ENCODE measurements at places on chromosomes 12 and 14.

GRCh38 chr14:68486809-68487208 is 306.1 kb downstream of the ZFP36L1 start:
- DNase-seq = no peak

- DNase-seq = no peak
Observed at GRCh38 chr12:59075141-59075540, 154.8 kb upstream of the LRIG3 start.

- no peak for DNase-seq
Observed at GRCh38 chr14:63573581-63573980, 30.4 kb upstream of the PPP2R5E start.

GRCh38 chr12:68080577-68080976 is 79.0 kb downstream of the IFNG start:
- peak; percentile 43 for DNase-seq

DNA sequence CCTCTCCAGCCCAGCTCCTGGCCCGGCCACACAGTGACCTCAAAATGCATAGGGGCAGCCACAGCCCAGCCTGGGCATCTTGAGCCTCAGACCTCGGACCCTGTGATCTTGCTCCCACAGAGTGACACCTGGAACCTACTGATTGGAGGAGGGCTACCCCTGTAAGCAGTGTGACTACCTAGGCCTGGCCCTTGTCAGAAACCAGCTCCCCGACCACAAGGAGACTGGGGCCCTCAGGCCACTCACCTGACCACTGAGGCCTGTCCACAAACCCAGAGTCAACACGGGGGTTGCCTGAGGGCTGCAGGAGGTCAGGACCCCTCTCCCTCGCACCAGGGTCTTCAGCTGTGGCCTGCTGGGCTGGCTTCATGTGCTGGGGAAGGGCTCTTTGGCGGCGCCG is 9.0 kb downstream of the ANHX start:
- DNase-seq = no peak

GRCh38 chr12:27578689-27579372 is 54.8 kb downstream of the PPFIBP1 start:
- no peak for DNase-seq

- DNase-seq = no peak
Observed at GRCh38 chr14:100071545-100071944, 6.3 kb downstream of the EVL start.

DNA sequence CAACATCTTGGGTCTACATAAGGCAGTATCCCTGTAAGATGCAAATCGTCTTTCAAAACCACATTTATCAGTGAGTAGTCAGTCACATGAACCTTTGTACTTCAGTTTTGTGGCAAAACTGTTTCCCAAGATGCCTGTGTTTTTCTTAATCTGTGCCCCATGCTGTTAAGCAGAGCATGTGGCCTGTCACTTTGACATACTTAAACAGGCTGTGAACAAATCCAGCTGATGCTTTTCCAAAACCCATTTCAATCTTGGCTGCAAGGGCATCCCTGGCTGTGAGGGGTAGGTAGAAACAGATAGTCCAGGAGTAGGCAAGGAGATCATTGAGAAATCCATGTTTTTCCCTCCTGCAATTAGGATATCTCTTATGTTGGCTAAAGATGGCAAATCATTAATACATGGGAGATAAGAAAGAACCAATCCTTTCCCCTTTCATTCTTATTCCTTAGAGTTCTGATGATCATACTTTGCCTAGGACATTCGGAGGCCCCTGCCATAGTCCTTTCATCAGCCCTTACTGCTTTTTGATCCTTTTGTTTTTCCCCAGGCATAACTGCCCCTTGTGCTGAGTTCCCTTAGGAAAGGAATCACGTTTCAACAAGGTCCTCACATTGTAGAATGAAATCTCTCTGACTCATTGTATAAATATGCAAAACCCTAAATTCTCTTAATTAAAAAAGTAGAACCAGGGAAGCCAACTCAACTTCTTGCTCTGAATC is 121.1 kb upstream of the EEA1 start:
- DNase-seq = no peak

DNA sequence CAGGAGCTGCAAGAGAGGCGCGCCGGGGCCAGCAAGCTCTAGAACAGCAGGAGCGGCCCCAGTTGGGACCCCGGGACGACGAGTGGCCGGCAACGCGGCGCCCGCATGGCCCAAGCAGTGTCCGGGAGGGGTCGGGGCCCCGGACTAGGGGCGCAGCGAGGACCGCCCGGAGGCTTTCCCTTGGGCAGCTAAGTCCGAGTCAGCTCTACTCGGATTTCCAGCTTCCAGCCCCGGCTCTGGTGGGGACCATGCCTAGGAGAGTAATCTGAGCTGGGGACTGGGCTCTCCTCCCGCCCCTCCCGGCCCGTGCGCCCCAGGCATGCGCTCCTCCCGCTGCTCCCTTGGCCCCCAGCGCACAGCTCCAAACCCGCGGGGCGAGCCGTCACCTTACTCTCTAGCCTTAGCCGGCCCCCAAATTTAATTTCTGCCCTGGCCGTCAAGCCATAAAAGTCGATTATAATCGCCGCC is 41.6 kb upstream of the CAPRIN2 start:
- DNase-seq = no peak

GRCh38 chr14:35342489-35343010 is 50.4 kb downstream of the PSMA6 start:
- no peak for DNase-seq

- peak; percentile 75 for DNase-seq
Observed at GRCh38 chr12:56987551-56988053, 18.7 kb downstream of the ZBTB39 start.

DNA sequence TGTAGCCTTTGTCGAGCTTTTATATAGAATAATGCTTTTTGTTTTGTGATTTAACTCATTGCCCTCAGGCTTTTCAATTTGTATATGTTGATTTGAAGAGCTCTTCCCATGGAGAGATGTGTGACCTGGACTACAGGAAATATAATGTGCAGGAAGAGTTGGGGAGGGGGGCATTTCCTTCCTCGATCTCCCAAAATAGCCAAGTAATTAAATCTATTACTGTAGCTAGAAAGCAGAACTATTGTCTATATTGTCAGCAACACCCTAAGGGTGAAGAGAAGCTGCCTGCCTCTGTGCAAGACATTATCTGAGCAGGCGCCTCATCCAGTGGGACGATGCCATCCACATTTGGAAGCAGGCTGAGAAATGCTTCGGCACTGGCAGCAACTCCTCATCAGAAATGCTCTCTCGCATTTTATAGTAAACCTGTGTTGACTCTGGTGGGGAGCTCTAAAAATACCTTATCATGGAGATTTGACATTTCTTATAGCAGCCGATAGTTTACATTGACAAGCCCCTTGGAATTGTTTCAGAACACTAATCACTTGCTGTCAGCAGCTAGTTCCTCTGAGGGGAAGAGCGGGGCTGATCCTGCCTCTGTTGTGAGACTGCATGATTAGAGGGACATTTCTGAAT is 392.5 kb upstream of the RGS6 start:
- no peak for DNase-seq

- DNase-seq = no peak
Observed at GRCh38 chr14:25042362-25043299, 7.3 kb downstream of the STXBP6 start.

DNA sequence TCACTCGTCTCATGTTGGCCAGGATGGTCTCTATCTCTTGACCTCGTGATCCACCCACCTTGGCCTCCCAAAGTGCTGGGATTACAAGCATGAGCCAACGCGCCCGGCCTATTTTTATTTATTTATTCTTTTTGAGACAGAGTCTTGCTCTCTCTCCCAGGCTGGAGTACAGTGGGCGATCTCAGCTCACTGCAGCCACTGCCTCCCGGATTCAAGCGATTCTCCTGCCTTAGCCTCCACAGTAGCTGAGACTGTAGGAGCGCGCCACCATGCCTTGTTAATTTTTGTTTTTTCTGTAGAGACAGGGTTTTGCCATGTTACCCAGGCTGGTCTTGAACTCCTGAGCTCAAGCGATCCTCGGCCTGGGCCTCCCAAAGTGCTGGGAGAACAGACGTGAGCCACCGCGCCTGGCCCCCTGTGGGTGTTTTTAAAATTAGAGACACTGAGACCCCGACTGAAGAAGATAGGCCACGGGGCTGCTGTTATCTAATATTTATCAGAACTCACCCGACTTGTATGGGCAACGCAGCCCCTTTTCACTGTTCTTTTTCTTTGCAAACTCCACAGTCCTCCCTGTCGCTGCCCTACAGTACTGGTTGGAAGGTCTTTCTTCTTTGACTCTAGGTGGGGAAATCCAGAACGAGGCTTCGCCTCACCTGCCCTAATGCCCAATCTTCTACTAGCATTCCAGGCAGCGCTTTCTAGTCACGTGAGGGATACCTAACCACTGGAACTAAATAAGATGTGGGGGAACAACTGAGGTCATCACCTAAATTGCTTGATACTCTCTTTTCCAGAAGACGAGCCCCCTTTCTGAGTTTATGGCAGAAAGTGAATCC is 1.4 kb upstream of the GABARAPL1 start:
- DNase-seq = no peak

GRCh38 chr12:118534003-118534402 is 157.6 kb downstream of the SUDS3 start:
- no peak for DNase-seq

DNA sequence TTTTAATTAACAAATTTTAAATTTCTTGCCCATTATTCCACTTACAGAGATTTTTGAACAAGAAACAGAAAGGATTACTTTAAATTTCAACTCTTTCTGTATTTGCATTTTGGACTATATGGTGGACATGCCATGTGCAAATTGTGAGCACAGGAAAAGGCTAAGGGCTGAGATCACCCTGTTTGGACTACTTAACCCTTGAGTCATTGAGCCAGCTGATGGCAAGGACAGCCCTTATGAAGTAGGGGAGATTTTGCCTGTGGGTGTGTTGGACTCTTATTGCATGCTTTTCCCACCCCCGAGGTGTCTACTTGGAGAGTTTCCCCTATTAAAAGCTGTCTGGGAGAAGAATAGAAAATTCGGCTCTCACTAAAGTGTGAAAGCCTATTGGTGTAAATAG is 17.2 kb downstream of the DERA start:
- no peak for DNase-seq

DNA sequence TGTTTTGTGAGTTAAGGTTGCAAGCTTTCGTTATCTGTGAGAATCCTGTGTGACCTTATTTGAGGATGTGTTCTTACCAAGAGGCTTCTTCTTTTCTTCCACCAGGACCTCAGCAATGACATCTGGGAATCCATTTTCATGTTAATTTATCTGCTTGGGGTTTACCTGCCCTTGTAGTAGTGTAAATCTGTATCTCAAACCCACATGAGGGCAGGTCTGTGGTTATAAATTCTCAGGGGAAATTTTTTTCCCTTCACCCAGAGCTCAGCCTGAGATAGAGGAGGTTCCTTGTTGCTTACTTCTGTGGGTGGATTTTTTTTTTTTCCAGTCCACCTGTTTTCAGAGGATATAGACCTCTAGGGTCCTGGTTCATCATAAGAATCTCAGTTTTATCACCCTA is 70.8 kb downstream of the AKAP6 start:
- DNase-seq = no peak

GRCh38 chr12:23707270-23707669 is 242.2 kb downstream of the SOX5 start:
- DNase-seq = no peak

DNA sequence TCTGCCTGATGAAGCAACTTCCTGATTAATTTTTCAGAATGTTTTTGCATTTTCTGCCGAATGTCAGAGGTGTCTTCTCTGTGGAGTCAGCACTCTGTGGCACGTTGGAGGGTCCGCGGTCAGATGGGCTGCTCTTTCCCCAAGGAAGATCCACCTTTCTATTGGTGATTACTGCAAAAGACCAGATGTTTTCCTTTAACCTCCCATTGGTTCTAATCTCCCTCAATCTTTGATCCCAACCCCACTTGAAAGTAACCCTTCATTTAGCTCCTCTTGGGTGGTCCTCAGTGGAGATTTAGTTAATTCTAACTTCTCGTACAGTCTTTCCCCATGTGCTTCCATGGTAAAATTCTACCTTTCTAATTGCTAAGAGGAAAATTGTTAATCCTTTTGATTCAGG is 397.7 kb upstream of the DDHD1 start:
- DNase-seq = no peak

DNA sequence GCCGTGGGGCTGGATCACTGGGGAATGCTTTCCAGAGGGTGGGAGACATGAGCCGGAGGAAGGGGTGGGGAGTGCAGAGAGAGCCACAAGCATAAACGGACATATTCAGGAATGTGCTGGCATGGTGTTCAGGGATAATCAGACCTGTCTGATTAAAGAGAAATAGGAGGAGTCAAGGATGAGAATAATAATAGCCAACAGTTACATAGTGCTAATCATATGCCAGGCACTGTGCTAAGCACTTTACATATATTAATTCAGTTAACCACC is 43.7 kb downstream of the LTBP2 start:
- no peak for DNase-seq

DNA sequence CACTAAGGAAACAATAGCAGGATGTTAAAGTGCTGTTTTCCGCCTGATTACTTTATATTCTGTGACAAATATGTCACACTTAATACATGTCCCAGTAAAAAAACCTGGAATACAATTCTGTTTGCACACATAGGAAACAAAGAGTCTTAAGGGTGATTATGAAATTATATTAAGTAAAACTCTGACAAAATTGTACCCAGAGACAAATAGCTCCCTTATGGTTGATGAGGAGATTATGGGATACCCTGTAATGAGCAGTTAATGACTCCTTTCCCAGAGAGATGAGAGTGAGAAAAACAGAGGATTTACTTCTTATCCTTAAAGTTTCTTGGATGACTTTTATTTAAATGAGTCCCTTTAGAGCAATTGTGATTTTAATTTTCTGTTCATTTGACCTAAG is 370.6 kb downstream of the PDZRN4 start:
- no peak for DNase-seq

GRCh38 chr12:24307716-24308335 is 358.4 kb upstream of the SOX5 start:
- DNase-seq = no peak

DNA sequence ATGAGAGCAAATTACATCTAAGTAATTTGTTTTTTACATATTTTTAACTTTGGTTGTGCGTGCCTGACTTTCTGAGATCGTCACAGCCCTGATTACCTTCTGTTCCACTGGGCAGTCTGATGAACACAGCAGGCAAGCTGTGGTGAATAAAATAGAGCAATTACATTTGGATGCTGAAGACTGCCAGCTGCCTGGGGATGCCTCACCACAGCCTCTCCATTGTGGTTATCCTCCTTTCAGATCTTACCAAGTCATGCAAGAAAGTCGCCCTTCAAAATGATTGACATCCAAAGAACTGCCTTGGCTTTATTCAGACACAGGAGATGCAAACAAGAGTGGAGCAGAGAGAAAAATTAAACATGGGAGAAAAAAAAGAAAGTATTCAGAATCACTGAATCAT is 456.6 kb upstream of the TMPO start:
- DNase-seq = no peak

DNA sequence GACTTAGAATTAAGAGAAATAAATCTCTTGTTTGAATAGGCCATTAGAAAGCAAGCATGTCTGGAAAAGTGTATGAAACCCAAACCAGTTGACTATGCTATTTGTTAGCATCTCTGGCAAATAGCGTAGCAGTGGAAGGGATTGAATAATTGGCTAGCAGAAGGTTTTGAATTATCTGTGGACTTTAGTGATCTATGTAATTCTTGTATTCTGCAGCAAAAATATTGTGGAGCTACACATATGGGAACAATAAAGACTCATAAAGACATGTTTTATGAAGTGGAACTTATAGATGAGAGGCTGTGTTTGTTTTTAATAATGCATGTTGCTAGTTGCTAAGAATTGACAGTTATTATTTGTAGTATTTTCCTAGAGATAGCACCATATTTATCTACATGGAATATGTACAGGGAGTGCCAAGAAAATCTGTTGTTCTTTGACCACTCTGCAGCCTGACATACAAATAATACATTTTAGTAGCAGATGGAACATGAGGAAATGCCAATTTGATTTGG is 4.7 kb downstream of the SRGAP1 start:
- DNase-seq = no peak

GRCh38 chr12:58095002-58095401 is 153.6 kb downstream of the ATP23 start:
- DNase-seq = no peak
